Psoas muscle (tissue), 8 donors: ENCODE measurements at places on chromosomes 2 and 18.
A peak's percentile ranks its signal among the peaks of the same experiment; 100 is the strongest.

- no peak for DNase-seq
Measured at GRCh38 chr2:205660521-205661124, 21.7 kb upstream of the NRP2 start.

DNA sequence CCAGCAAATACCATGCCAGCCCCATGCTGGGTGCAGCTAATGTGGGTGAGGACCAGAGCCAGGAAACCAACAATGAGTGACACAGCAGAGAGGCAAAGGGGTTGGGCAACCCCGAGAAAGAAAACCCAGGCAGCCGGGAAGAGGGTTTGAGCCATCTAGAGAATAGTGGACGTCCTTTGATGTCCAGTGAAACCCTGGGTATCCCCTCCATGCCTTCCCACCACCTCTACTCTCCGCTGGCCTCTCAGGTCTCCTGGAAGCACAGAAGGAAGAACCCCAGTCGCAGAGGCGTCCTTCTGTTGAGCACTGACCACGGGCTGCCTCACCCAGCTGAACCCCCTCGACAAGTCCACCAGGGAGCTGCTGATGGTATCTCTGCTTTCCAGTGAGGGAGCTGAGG is 657.4 kb upstream of the ID2 start:
- no peak for DNase-seq

GRCh38 chr2:6835467-6835866 is 30.2 kb downstream of the CMPK2 start:
- DNase-seq = no peak

GRCh38 chr2:39128919-39129391 is 8.1 kb upstream of the SOS1 start:
- DNase-seq = no peak

DNA sequence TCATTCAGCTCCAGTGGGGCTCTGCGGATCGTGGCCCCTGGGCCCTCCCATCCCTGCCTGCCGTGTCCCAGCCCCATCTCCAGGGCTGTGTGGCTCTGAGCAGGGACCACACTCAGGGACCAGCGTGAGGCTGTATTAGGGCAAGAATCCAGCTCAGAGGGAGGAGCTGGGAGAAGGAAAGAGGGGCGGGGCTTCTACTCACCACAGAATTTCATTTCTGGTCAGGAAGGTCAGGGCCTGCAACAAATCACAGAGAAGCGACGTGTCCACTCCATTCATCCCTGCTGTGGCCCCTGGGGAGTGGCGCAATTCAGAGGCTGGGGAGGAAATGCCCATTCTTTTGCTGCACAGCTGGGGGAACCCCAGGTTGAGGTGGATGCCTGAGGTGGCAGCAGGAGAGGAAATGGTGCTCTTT is 828 bp downstream of the CIB4 start:
- DNase-seq = no peak

- no peak for DNase-seq
Measured at GRCh38 chr2:15163326-15163725, 397.8 kb downstream of the NBAS start.

- DNase-seq = no peak
Measured at GRCh38 chr2:46632349-46632748, 153.0 kb downstream of the TMEM247 start.

GRCh38 chr18:42583283-42583731 is 532.2 kb downstream of the RIT2 start:
- DNase-seq = no peak

DNA sequence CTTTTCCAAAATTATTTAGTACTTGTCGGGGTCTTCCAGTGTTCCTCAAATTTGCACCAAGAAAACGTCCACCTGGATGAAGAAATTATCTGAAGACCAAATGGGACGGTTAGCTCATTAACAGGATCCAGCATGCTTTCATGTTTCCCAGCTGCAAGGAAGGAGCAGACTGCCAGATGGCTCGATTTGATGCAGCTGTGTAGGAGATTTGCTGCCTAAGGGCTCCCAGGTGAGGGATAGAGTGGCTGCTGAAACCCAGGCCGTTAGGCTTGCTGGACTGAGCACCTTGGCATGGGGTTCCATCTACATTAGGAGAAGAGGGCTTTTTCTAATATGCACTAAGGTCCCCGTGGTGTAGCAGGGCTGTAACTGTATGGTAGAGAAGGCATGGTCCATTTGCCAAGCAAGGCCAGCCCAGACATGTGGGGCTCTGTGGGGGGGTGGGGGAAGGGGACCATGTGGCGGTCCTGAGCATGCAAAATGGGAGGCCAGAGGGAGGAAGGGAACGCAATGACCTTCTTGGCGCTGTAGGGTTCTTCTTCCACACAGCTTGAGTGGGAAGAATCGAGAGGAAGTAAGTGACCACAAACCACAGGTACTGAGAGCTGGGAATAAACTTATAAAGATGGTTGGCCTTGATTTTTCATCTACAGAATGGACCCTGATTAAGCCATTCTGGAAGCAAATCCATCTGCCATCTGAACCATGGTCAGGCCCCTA is 144.0 kb downstream of the TMEM163 start:
- DNase-seq = no peak

GRCh38 chr2:202149936-202150335 is 76.9 kb downstream of the KIAA2012 start:
- no peak for DNase-seq

- no peak for DNase-seq
Measured at GRCh38 chr2:162211732-162212131, 31.5 kb downstream of the FAP start.

DNA sequence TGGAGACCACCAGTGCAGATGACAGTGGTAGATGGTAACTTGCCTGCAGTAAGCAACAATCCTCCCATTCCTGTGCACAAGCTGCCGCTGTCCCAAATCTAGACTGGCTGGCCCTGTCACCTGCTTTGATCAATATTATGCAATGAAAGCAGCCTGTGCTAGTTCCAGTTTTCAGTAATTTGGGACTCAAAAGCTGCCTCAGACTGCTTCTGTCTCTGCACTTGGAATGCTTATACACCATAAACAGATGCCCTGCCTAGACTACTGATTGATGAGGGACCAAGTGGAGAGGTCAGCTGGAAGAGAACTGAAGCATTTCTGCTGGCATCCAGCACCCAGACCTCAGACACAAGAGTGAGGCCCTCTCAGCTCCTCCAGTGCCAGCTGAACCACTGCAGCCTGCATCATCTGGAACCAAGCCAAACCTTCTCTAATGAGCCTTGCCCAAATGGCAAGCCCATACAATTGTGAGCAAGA is 24.9 kb downstream of the CCBE1 start:
- no peak for DNase-seq

GRCh38 chr2:1707771-1708418 is 36.4 kb downstream of the PXDN start:
- peak; percentile 71 for DNase-seq

DNA sequence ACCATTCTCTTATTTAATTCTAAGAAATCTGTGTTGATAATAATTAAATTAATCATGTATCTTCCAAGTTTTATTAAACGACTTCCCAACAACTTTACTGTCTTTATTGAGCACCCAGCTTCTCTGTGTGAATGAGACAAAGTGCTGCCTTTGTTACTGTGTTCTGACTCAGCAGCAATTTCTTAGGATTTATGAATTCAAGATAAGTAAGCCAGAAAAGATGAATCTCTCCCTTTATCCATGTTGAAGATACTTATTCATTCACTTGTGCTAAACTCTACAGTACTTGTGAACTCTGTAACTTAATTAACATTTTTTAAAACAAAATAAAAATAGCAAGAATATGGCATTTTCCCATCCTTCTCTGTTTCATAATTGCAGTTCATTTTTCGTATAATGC is 1403.3 kb upstream of the DDX18 start:
- DNase-seq = no peak

GRCh38 chr18:67916097-67916496 is 399.6 kb upstream of the DSEL start:
- DNase-seq = no peak

- no peak for DNase-seq
Measured at GRCh38 chr2:197599285-197599965, 76.0 kb downstream of the RFTN2 start.

DNA sequence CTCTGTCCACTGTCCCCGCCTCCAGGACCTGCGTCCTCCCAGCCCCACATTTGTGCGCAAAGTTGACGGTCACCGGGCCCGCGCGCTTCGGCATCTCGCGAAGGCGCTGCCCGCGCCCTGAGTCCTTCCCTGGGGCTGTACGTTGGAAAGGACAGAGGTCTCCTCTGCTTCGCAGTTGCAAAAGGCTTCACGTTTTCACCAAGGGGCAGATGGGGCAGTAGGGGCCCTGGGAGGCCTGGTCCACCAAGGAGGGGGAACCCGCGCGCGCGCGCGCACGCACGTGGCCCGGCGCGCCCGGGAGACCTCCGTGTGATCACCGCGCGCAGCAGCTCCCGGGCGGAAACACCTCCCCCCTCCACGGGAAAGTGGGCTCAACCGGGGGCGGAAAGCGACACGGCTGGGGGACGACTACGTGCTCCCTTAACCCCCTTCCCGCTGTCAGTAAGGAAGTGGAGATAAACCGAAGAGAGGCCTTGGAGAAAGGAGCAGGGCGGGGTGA is 21.9 kb downstream of the TEX44 start:
- peak; percentile 64 for DNase-seq

DNA sequence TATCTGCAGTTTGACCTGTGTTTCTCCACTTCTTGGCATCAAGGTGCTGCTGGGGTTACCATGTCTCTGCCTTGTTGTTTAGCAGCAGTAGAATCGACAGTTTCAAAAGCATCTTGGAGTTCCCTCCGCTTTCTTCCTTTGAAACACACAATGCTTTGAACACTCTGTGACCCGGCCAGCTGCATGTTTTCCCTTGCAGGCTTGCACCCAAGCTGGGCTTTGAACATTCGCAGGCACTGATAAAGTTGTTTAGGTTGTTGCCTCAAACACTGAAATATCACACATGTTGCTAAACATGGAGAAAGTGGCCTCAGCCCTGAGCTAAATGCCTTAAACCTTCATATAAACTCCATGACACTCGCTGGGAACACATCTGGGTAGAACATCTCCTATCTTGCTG is 251.7 kb downstream of the TSN start:
- no peak for DNase-seq

DNA sequence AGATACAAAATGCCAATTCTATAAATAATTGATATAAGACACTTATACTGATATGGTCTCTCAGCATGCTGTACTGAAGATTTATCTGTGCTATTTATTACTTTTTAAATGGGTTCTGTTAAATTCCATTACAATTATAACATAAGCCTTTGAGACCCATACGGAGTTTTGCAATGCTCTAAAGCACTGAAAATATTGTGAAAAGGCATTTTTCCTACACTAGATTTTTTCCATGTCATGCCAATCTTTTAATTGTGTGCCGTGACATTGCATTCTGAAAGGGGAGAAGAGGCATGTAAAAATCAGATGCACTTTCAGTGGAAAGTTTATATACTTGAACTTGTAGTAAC is 46.5 kb downstream of the EFEMP1 start:
- DNase-seq = no peak

- no peak for DNase-seq
Measured at GRCh38 chr2:105176429-105176828, 65.1 kb upstream of the GPR45 start.

DNA sequence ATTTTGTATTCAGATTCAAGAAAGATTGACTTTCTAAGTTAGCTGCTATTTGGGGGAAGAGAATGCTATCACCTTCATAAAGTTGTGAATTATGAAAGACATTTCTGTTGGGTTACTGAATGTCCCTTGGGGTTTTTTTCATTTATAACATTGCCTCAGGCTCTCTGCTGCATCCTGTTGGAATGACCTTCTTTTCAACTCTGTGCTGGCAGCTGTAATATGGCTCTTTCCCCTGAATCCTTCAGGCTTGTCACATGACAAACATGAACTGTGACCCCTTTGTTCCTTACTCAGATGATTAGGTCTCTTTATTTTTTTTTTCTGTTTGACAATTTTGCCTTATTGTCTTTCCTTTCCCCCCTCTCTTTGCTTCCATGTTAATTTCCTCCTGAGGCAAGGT is 159.8 kb downstream of the TAF4B start:
- no peak for DNase-seq

GRCh38 chr18:48230467-48231113 is 178.6 kb downstream of the ZBTB7C start:
- DNase-seq = peak; percentile 84

DNA sequence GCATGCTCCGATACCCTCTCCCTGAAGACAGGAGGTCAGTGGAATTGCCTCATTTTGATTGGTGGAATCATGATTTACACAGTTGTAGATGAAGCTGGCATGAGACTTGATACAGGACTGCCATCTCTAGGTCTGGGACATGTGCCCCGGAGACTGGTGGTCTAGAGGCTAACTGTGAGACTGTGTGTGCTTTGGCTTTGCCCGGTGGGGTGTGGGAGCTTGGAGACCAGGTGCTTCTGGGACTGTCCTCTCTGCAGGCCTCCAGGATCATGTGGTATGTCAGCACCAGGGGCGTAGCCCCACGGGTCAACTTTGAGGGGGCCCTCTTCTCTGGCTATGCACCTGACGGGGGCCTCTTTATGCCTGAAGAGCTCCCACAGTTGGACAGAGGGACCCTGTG is 2.7 kb downstream of the THNSL2 start:
- no peak for DNase-seq

- DNase-seq = no peak
Measured at GRCh38 chr2:227057060-227057459, 106.9 kb downstream of the COL4A4 start.

- DNase-seq = no peak
Measured at GRCh38 chr18:54127759-54128378, 96.6 kb downstream of the MBD2 start.

DNA sequence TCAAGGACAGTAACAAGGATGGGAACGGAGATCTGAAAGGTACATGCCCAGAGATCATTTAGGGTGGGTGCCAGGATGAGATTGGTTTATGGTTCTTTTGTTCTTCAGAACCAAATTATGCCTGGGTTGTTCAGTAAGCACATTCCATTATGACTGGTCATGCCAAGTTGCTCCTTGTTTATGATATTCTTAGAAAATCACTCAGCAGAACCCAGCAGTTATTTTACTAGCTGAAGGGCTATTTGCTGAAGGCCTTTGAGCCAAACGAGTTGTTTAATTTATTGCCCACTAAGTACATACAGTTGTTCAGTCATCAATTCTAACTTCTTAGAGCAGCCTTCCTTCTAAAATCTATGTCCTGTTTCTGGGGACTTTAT is 635 bp downstream of the SLC3A1 start:
- no peak for DNase-seq

DNA sequence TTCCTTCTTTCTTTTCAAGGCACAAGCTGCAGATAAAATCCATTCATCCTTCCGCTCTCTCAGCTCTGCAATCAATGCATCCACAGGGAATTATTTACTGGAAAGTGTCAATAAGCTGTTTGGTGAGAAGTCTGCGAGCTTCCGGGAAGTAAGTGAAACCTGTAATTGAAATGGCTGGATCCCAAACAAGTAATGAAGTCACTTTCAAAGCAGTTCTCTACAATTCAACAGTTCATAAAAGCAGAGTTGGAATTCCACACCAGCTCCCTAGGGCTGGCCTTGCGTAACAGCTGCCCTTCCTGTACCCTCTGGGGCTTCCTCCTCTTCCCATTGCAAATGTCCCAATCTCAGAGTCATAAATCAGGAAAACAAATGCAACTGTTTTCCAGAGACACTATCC is 9.6 kb downstream of the SERPINB2 start:
- DNase-seq = no peak
